ENCODE measurements at places on chromosomes 13 and 19.

DNA sequence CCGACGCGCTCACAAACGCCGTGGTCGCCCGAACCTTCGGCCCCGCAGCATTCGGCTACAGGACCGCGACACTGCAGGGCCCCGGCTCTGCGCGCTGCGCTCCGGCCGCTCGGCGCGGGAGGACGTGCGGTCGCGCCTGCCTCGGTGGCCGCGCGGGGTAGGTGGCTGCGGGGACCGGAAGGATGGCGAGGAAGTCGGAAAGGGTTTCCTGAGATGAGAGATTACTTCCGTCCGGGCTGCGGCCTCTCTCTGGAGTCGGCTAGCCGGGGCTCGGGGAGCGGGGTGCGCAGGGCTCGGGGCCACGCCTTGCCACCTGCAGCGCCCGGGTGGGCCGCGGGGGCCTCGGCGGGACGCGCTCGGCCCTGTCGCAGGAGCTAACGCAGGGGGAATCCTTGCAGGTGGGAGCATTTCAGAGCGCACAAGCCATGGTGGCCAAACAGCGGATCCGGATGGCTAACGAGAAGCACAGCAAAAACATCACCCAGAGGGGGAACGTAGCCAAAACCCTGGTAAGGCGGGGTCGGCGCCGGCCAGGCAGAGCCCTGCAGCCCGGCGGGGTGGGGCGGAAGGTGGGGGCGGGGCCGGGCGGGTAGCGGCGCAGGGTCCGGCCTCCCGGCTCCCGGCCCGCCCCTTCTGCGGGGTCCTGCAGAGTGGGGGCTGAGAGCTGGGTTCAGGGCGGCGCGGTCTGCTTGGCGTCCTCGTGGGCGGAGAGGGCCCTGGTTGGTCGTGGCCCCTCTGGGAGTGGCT lies at the start of gene SERP2:
Gene SERP2 (plus strand): TSS at position 224 of the 747 bp plus-strand sequence. CDS start 202 bp downstream, at position 426.
- no peak for DNase-seq

DNA sequence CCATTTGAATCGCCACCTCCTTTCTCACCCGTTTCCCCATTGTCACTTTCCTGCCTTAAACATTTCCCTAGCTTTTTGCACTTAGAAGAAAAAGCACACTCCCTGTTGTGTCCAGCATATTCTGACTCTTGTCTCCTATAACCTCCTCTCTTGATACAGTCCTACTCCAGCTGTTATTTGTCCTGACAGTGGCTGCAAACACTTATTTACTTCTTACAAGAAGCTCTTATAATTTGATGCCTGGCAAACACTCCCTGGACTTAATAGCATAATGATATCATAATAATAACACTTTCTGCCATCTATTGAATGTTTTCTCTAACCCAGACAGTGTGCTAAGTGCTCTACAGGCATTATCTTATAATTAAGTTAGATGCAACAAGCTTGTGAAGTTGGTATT lies 76.6 kb downstream of the DGKH start:
- peak; percentile 3 for DNase-seq

DNA sequence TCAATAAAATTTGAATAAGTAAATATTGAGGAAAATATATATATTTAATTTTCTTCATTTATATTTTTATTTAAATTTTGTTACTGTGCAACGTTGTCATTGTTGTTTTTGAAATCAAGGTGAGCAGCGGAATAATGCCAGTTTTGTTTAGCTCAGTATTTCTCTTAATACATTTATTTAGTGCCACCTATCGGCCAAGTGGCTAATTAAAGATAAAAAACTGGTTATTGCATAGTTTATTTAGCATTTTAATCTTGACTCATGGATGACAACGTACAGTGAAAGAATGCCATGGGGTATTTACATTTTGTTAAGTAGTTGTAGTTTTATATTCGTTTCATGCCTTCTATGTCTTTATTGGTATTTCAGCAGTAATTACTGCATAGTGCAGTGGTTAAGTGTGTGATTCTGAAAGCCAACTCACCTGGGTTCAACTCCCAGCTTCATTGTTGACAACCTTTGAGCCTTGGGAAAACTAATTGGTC lies 265.9 kb downstream of the MYO16 start:
- no peak for DNase-seq

GRCh38 chr19:38247126-38247525 lies 9.0 kb downstream of the PPP1R14A start:
- DNase-seq = no peak

DNA sequence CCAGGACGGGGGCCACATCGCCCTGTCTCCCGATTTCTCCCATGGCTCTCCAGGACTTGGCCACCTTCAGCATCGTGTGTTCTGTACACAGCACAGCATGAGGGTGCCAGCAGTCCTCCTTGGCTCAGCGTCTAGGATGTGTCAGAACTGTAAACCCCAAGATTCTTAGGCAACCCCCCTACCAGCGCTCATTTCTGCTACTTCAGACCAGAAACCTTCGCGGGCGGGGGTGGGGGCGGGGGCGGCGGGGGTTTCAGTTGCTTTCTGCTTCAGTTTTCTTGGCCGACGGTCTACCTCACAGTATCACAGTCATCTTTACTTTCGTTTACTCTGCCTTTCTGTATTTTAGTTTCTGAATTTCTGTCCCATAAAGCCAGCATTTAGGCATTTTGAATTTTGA lies 82.4 kb downstream of the GGACT start:
- DNase-seq = no peak

DNA sequence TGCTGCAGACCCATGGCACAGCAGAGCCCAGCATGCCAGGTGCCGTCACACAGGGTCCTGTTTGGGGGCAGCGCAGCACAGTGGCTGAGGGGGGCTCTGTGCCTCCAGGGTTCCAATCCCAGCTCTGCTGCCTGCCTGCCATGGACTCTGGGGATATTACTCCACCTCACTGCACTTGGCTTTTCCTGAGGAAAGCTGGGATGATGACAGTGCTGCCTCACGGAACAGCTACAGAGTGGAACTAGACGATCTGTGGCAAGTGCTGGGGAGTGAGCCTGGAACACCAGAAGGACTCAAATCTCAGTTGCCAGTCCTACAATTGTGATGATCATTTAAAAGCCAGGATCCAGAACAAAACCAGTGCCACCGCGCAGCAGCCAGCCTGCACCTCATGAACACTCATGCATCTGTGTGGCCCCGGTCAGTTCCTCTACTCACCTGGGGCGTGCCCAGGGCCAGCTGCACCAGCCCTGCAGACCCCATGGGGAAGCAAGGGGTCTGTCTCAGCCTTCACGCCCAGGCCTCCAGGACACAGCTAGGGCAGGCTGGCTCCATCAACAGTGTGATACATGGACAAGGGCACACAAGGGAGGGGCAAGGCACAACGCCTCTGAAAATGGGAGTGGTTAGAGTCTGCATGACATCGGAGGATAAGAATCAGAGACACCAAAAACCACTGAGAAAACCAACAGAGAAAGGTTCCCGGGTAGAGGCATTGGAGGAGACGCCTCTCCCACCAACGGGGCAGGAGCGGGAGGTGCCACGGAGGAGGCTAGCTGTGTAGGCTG lies 55.2 kb downstream of the ATP7B start:
- DNase-seq = no peak

DNA sequence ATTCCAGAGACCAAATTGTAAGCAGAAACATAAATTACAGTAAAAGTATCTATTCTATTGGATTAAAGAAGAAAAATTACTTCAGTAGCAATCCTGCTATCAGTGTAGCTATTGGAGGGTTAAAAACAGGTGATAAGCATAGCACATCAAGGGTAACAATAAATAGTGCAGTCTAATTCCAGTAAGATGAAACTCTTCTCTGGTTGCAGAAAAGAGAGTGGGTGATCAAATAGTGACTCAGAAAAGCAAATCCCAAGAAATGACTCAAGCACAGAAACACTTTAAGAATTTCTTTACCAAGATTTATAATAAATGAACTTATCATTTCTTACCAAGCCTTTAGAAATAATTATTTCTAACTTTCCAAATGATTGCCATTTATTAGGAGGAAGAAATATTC lies 135.7 kb downstream of the LMO7 start:
- no peak for DNase-seq

DNA sequence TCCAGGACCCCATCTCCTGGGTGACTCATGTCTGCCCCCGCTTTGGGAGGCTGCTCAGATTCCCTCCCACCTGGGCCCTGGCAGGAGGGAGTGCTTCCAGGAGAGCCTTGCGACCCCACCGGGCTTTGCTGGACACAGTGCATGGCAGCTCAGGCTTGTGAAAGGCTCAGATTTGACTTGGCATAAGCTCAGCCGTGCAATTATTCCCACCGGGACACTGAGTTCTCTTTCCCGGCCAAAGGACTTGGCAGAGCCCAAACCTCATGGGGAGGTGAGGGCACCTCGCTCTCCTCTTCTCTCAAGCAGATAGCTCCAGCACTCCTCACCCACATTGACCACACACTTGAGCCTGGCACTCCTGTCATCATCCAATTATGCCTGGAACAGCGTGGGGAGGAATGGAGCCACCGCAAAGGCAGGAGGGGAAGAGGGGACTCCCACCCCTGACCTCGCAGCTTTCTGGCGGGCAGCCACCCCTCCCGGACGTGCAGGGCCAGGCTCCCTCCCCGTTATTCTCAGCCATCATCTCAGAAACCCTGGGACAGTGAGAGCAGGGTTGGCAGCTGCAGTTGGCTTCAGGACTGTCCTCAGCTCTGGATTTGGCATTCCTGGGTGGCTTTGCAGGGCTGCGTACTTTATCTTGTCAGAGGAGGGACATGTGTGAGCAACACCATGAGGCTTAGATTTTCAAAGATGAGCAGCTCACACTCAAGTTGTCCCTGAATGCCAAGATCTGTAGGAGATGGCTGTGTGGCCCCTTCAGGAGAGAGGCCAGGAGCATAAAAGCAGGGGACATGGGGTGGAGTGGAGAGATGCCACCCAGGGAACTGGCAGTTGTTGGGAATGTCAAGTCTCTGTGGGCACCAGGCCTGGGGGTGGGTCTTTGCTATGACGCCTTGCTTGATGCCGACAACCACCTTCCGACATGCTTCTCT lies 306.2 kb downstream of the TEX29 start:
- no peak for DNase-seq

- no peak for DNase-seq
These were observed 62.4 kb downstream of the AKAP11 start for GRCh38 chr13:42334329-42334706.

DNA sequence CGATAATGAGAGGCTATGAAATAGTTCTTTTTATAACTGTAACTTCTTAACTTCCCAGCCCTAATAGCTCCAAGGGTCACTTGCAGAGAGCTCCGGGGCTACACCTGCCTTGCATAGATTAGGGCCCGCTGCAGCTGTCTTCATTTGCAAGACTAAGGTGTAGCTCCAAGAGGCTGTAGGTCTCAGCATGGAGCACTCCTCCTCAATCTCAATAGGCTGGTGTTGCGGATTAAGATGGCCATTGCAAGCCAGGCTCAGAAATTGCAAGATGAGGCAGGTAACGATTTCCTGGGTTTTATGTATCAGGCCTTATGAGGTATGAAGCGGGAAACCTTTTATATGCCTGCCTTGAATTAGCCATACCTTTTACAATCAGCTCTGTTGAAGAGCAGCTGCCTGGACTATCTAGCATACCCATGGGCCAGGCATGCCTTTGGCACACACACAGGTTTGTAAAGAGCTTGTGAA lies 185.7 kb downstream of the TM9SF2 start:
- DNase-seq = no peak

DNA sequence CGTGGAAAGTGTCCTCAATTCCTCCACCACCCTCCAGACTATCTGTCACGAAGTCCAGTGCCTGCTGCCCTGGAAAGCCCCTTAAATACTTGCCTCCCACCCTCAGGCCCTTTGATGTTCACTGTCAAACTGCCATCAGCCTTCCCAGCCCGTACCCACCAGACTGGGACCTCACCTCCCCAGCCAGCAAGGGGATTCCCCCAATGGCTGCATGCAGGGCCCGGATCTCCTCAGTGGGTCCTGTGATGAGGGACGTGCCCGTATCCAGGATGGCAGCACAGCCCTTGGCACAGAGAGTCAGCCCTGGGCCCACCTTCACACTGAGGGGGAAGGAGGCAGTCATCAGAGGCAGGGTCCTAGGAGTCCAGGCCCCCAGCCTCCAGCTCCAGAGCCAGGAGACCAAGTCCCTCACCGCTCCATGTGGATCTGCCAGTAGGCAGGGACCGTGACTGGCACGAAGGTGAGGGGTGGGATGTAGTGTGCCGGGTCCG lies 6.1 kb downstream of the NAPSA start:
- no peak for DNase-seq

- DNase-seq = no peak
These were observed 151.7 kb downstream of the DLEU7 start for GRCh38 chr13:50691681-50692263.

Measured in NCI-H1436 treated with DMSO at 0.1 percent for 48 hours (cell line).